ENCODE measurements at places on chromosomes 3 and 15. TPM values are rescaled to one million over a fixed set of nuclear protein-coding genes. Genes with fewer than 3 reads are reported as not detected.

DNA sequence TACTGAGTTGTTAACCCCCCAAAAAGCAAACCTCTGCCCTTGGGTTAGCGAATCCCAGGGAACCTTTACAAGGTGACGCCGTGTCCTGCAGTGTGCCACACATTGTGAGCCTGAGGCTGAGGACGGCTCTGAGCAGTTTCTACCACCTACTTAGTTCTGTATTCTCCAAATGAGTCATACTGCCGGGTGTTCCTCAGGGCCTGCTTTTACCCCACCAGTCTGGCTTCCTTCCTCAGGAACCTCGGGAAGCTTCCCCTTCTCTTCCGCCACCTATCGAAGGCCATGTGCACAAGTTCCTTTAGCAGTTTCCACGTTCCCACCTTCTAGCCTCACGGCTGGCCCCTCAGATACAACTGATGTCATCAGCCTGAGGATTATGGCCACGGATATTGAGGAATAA is 384.0 kb upstream of the TPM1 start:
- H3K36me3 ChIP-seq: peaks cover 30% of the 10 kb centered on the region
- no peak for DNase-seq
- no peak overlapping the region for H3K4me3 ChIP-seq
- H3K4me1 ChIP-seq: no peaks in the 10 kb centered on the region
- H3K27ac ChIP-seq: no peak overlapping the region

GRCh38 chr3:139198929-139199328 is 144.9 kb upstream of the MRPS22 start:
- no peaks in the 10 kb centered on the region for H3K4me1 ChIP-seq
- H3K27me3 ChIP-seq: peaks cover 14% of the 10 kb centered on the region
- H3K27ac ChIP-seq: no peak overlapping the region
- H3K4me3 ChIP-seq: no peak overlapping the region

DNA sequence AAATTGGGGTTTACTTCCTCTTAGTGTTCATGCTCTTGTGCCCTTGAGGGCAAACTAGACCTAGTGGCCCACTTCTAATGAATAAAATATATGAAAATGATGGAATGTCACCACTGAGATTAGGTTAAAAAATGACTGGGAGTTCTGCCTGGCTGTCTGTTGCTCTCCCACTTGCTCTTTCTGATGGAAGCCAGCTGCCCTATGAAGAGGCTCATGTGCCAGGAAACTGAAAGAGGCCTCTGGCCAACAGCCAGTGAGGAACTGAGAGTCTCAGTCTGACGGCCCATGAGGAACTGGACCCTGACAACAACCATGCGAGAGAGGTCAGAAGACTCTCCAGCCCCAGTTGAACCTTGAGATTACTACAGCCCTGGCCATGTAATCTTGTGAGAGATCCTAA is 107.1 kb upstream of the FHIT start:
- no peak overlapping the region for H3K4me3 ChIP-seq
- peaks cover 5% of the 10 kb centered on the region for H3K4me1 ChIP-seq
- H3K36me3 ChIP-seq: no peaks in the 10 kb centered on the region
- no peak overlapping the region for H3K27ac ChIP-seq

- DNase-seq: no peak
- no peaks in the 10 kb centered on the region for H3K27me3 ChIP-seq
- H3K27ac ChIP-seq: no peak overlapping the region
These were observed 218.4 kb upstream of the MLF1 start for GRCh38 chr3:158352551-158352950.

Gene CCRL2
- 0.17 TPM for total RNA-seq

- peaks cover 17% of the 10 kb centered on the region for H3K4me1 ChIP-seq
- no peaks in the 10 kb centered on the region for H3K36me3 ChIP-seq
- DNase-seq: no peak
- no peaks in the 10 kb centered on the region for H3K27me3 ChIP-seq
- H3K4me3 ChIP-seq: no peak overlapping the region
- no peak overlapping the region for H3K27ac ChIP-seq
These were observed 90.6 kb downstream of the CHST2 start for GRCh38 chr3:143210141-143210540.

DNA sequence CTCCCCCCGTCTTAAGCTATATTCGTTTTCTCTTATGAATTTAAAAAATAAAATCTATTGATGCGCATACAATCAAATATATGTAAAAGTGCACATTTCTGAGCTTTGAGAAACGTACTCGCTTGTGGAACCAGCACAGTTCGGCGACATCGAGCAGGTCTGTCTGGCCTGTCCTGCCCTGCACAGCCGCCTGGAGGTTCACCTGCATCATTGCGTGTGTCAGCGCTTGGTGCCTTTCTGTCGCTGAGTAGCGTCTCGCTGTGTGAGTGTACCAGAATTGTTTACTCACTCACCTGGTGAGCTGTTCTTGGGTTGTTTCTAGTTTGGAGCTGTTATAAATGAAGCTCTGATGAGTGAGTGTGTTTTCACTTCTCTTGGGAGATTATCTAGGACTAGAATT is 104.0 kb downstream of the VGLL4 start:
- peaks cover 44% of the 10 kb centered on the region for H3K4me1 ChIP-seq
- peaks cover 13% of the 10 kb centered on the region for H3K36me3 ChIP-seq
- H3K4me3 ChIP-seq: peak overlapping the region; percentile 38
- H3K27me3 ChIP-seq: no peaks in the 10 kb centered on the region
- H3K27ac ChIP-seq: peak overlapping the region; percentile 20
- DNase-seq: no peak

- DNase-seq: no peak
- no peaks in the 10 kb centered on the region for H3K27me3 ChIP-seq
- no peak overlapping the region for H3K27ac ChIP-seq
- peaks cover 4% of the 10 kb centered on the region for H3K36me3 ChIP-seq
These were observed 53.5 kb upstream of the TEX264 start for GRCh38 chr3:51617597-51617996.

Gene PRTG
- total RNA-seq: 14.3 TPM

Gene FBXW12
- total RNA-seq: not detected

- no peak for DNase-seq
- peaks cover 13% of the 10 kb centered on the region for H3K4me1 ChIP-seq
- H3K27me3 ChIP-seq: peaks cover 33% of the 10 kb centered on the region
- no peaks in the 10 kb centered on the region for H3K36me3 ChIP-seq
These were observed 2.9 kb downstream of the PHGR1 start for GRCh38 chr15:40353697-40354096.

DNA sequence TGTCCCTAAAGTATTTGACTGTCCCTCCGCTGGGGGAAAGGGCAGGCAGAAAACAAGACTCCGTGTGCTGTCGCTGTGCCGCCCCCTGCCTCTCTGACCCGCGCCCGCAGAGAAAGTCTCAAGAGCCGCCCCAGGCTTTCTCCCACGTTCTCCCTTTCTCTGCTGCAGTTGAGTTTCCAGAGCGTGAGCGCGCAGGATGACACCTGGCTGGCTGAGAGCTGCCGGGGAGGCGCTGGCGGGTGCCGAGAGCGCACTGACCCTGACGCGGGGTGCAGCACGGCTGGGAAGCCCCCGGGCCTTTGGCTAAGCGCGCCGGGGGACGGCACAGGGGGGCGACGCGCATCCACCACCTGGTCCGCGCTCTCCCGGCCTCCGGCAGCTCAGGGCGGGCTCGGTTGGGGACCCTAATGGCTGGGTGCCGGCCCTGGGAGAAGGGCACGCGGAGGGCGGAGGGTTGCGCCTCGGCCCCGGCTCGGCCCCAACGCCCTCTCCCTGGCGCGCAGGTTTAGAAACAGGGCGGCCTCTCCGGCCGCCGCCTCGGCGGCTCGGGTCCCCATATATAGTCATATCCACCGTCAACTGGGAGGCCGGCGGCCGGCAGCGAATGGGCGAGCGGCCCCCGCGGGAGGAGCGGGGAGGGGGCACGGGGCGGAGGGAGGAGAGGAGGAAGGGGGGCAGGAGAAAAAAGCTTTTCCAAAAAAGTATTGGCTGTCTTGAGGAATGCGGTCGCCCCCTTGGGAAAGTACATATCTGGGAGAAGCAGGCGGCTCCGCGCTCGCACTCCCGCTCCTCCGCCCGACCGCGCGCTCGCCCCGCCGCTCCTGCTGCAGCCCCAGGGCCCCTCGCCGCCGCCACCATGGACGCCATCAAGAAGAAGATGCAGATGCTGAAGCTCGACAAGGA is at the start of gene TPM1:
Gene TPM1, plus strand, starts transcription at position 774 of the 903 bp plus-strand sequence. Its CDS starts 83 bp downstream, at position 857.
- peaks cover 18% of the 10 kb centered on the region for H3K36me3 ChIP-seq
- H3K4me3 ChIP-seq: peak within 1 kb of the TSS; percentile 99
- no peaks in the 10 kb centered on the region for H3K27me3 ChIP-seq

Gene DET1
- 10.7 TPM for total RNA-seq

Gene REC114
- not detected for total RNA-seq

GRCh38 chr15:85280203-85280602 is 100.2 kb upstream of the AKAP13 start:
- H3K4me3 ChIP-seq: no peak overlapping the region
- DNase-seq: no peak
- H3K4me1 ChIP-seq: no peaks in the 10 kb centered on the region
- H3K27me3 ChIP-seq: peaks cover 3% of the 10 kb centered on the region

DNA sequence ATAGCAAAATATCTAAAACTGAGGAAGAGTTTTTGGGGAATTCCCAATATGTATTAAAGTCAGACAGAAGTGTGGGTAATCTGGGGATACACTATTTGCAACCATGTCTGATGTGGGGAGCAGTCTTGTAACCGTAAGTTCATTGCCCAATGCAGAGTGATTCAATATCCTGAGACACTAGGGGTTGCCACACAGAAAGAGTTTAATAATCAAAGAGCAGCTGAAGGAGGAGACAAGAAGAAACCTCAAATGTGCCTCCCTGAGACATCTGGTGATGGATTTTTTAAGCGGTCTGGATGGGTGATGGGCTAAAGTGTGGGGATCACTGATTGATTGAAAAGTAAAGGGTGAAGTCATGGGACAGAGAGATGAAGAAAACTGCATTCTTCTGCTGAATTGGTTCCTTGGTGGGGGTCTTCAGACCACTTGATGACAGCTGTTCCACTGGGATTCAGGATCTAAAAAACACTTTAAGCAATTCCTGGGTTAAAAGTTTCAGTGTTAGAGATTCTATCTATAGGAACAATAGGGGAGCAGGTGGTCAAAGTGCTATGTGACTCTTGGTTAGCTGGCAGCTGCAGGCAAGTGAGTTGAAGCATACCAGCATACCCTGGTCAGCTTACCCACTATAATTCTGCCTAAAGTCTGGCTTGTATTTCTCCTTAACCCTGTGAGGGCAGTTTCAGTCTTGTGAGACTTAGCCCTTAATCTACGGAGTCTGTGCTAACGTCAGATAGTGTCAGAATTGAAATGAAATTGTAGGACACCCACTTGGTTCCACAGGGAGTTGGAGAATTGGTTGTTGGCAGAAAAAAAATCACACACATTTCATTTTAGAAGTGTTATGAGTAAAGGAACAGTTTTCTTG is 425.9 kb upstream of the TGFBR2 start:
- no peak overlapping the region for H3K27ac ChIP-seq
- H3K4me3 ChIP-seq: no peak overlapping the region
- peaks cover 3% of the 10 kb centered on the region for H3K27me3 ChIP-seq
- H3K4me1 ChIP-seq: no peaks in the 10 kb centered on the region

DNA sequence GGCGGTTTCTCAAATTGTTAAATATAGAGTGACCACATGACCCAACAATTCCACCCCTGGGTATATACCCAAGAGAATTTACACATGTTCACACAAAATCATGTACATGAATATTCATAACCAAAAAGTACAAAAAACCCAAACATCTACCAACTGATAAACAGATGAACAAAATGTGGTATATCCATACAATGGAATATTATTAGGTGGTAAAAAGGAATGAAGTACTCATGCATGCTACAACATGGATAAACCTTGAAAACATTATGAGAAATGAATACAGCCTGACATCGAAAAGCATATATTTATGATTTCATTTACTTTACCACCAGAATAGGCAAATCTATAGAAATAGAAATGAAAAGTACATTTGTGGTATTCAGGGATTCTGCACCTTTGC is 7.4 kb downstream of the PLCB2 start:
- H3K4me3 ChIP-seq: no peak overlapping the region
- no peak for DNase-seq
- H3K4me1 ChIP-seq: peaks cover 13% of the 10 kb centered on the region
- no peak overlapping the region for H3K27ac ChIP-seq

- H3K27me3 ChIP-seq: no peaks in the 10 kb centered on the region
- DNase-seq: no peak
- no peak overlapping the region for H3K4me3 ChIP-seq
- H3K36me3 ChIP-seq: peaks cover 21% of the 10 kb centered on the region
- no peaks in the 10 kb centered on the region for H3K4me1 ChIP-seq
These were observed 45.9 kb downstream of the CHAC1 start for GRCh38 chr15:40999190-40999589.

Gene GABRR3
- not detected for total RNA-seq

- H3K4me1 ChIP-seq: peaks cover 19% of the 10 kb centered on the region
- no peak overlapping the region for H3K4me3 ChIP-seq
- DNase-seq: no peak
- no peaks in the 10 kb centered on the region for H3K27me3 ChIP-seq
- no peak overlapping the region for H3K27ac ChIP-seq
These were observed 461.0 kb downstream of the GBE1 start for GRCh38 chr3:81300324-81300927.

Gene PIERCE2
- total RNA-seq: 2.3 TPM

GRCh38 chr3:61679026-61679425 is 117.7 kb downstream of the PTPRG start:
- no peaks in the 10 kb centered on the region for H3K27me3 ChIP-seq
- H3K27ac ChIP-seq: no peak overlapping the region
- no peak for DNase-seq
- peaks cover 44% of the 10 kb centered on the region for H3K4me1 ChIP-seq
- peaks cover 3% of the 10 kb centered on the region for H3K36me3 ChIP-seq

Gene CCDC54
- total RNA-seq: not detected
